ENCODE measurements at places on chromosomes 13 and 19. TPM values are rescaled to one million over a fixed set of nuclear protein-coding genes. Genes with fewer than 3 reads are reported as not detected.

DNA sequence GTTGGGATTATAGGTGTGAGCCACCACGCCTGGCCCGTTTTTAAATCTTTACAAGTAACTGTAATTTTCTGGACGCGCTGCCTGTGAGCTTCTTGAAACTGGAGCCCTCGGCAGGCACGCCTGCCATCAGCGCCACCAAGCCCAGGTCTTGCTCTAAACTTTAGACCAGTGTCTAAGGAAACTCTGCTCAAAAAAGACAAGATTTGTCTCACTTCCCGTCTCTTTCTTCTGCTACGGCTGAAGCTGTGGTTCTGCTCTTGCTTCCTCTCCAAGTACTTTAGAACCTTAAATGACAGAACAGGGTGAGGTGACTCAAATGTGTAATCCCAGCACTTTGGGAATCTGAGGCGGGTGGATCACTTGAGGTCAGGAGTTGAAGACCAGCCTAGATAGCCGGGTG lies 24.9 kb downstream of the RCN3 start:
- H3K27ac ChIP-seq = peak overlapping the region; percentile 98
- peak overlapping the region; percentile 88 for H3K4me3 ChIP-seq
- peak; percentile 36 for DNase-seq
- H3K27me3 ChIP-seq = no peaks in the 10 kb centered on the region

- no peak overlapping the region for H3K4me3 ChIP-seq
- no peaks in the 10 kb centered on the region for H3K4me1 ChIP-seq
- H3K27me3 ChIP-seq = peaks cover 10% of the 10 kb centered on the region
- peaks cover 56% of the 10 kb centered on the region for H3K36me3 ChIP-seq
- no peak for DNase-seq
Measured at GRCh38 chr19:56837004-56837403, 3.5 kb downstream of the PEG3 start.

GRCh38 chr13:109933476-109933875 lies 147.1 kb upstream of the IRS2 start:
- no peak for DNase-seq
- H3K27ac ChIP-seq = no peak overlapping the region
- H3K27me3 ChIP-seq = no peaks in the 10 kb centered on the region
- no peaks in the 10 kb centered on the region for H3K36me3 ChIP-seq
- no peaks in the 10 kb centered on the region for H3K4me1 ChIP-seq
- no peak overlapping the region for H3K4me3 ChIP-seq

DNA sequence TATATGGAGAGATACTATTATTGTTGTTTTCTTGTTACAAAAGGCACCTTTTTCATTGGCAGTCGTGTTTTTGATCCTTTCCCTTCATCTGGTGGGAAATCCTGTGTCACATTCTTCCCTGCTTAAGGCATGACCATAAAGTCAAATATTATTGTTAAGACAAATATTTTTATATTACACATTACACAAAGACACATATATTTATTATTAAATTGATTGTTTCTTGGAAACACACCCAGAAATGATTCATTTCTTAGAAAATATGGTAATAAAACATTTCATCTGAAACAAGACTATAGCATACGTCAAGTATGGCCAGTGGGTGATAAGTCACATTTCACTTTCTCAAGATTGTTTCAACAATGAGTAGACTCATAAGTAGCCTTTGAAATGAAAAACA lies 77.3 kb downstream of the KCTD12 start:
- H3K27me3 ChIP-seq = peaks cover 5% of the 10 kb centered on the region
- no peak for DNase-seq
- H3K27ac ChIP-seq = no peak overlapping the region
- H3K36me3 ChIP-seq = no peaks in the 10 kb centered on the region
- H3K4me3 ChIP-seq = no peak overlapping the region

GRCh38 chr13:93716623-93717022 lies 490.0 kb downstream of the GPC6 start:
- no peaks in the 10 kb centered on the region for H3K27me3 ChIP-seq
- DNase-seq = no peak
- H3K36me3 ChIP-seq = no peaks in the 10 kb centered on the region

DNA sequence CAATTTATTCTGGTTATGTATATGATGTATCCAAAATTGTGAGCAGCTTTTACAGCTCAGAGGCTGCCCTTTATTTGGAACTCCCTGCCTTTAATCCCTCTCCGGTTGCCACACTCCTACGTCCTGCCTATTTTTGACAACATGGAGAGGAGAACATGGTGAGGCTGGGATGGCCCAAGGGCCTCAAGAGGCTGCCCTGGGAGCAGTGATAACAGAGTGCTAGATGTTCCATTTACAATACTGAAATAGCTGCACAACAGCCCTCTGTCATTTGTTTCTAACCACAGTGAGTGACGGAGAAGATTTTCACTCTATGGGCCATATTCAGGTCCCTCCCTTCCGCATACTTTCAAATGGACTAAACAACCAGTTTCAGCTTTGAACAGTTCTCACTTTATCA lies 33.4 kb downstream of the STARD13 start:
- H3K27me3 ChIP-seq = no peaks in the 10 kb centered on the region
- no peaks in the 10 kb centered on the region for H3K36me3 ChIP-seq
- DNase-seq = no peak

DNA sequence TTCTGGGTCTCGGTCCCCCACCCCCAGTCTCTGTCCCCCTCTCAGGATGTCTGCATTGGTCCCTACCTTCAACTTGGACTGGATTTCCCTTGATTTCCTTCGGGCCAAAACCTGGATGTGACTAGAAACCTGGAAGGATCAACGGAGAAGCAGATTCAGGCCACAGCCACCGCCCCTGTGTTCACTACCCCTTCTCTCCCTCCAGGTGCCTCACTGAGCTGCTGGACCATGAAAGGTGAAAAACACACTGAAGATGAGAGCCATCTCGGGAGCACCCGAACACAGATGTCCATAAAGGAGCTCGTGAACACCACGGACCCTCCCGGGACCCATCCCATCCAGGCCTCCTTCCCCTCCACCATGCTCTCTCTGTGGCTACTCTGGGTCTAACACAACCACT lies 5.0 kb downstream of the TEAD2 start:
- peaks cover 29% of the 10 kb centered on the region for H3K27me3 ChIP-seq
- no peak overlapping the region for H3K4me3 ChIP-seq
- peaks cover 23% of the 10 kb centered on the region for H3K4me1 ChIP-seq
- no peaks in the 10 kb centered on the region for H3K36me3 ChIP-seq

DNA sequence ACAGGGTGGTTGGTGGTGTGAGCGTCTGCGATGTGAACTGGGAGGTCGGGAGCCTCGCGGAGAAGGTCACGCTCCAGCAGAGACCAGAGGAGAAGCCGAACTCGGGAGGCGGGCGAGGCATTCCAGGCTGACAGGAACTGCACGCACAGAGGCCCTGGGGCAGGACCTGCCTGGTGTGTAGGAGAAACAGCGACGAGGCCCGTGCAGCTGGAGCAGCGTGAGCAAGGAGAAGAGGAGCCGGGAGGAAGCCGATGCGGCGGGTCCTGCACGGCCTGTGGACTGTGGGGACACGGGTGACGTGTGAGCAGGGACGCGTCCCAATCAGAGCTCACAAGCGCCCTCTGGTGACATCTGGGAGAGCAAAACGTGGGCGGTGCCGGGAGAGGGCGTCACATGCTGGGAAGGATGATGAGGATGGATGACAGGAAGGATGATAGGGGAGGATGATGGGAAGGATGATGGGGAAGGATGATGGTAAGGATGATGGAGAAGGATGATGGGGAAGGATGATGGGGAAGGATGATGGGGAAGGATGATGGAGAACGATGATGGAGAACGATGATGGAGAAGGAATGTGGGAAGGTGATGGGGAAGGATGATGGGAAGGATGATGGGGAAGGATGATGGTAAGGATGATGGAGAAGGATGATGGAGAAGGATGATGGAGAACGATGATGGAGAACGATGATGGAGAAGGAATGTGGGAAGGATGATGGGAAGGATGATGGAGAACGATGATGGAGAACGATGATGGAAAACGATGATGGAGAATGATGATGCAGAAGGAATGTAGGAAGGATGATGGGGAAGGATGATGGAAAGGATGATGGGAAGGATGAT lies 16.1 kb upstream of the MADCAM1 start:
- no peaks in the 10 kb centered on the region for H3K36me3 ChIP-seq
- DNase-seq = peak; percentile 47

DNA sequence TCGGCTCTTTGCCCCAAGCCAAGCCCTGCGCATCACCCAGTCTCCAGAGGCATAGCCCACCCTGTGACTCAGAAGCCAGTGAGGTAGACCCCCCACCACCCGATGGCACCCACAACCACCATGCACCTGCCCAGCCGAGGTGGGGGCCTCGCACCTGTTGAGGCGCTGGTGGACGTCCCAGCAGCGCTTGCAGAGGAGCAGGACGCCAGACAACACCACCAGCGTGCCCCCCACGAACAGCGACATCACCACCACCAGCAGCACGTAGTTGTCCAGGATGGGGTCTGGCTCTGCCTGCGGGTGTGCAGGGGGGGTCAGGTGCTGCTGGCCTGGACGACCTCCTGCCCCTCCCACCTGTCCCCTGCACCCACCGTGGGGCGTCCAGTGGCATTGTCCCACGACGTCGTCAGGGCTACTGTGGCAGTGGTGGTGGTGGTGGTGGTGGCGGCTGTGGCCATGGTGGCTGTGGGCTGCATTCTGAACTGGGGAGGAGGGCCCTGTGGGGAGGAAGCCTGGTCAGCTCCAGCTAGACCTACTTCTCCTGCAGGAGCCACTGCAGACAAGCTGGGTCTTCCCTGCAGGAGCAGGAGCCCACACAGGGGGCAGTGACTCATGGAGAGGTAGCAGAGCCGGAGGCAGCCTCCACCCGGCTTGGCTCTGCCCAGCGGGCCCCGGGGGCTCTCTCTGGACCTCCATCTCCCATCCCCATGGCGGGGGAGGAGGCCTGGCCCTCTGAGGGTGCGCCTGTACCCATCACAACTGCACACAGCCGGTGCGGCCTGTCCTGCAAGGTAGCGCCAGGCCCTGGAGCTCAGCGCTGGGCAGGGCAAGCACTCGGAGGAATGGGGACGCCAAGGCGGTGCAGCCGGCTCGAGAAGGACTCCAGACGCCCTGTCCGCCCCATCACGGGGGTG lies 1.9 kb downstream of the CBARP start:
- no peaks in the 10 kb centered on the region for H3K36me3 ChIP-seq
- no peak for DNase-seq
- no peak overlapping the region for H3K4me3 ChIP-seq
- peaks cover 2% of the 10 kb centered on the region for H3K27me3 ChIP-seq
- H3K4me1 ChIP-seq = peaks cover 8% of the 10 kb centered on the region
- no peak overlapping the region for H3K27ac ChIP-seq

DNA sequence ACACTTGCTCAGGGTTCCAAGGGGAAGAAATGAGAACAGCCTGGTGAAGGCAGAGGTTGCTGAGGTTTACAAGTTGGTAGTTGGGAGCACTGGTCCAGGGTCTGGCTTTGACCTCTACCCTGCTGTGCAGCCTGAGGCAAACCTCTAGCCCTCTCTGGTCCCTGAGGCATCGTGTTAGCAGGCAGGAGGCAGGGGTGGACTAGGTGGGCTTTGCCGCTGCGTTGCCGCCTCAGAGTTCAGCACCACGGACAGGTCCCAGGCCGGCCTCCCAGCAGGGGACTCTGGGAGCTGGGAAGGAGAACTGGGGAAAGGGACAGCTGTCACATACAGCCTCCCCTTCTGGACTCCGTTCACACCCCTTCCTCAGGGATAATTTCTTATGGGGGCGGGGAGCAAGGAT lies 3.1 kb downstream of the NCAN start:
- no peak for DNase-seq
- no peak overlapping the region for H3K4me3 ChIP-seq
- H3K27me3 ChIP-seq = peaks cover 66% of the 10 kb centered on the region
- no peaks in the 10 kb centered on the region for H3K4me1 ChIP-seq
- peak overlapping the region; percentile 8 for H3K27ac ChIP-seq

GRCh38 chr19:9958379-9958821 lies 22.1 kb upstream of the OLFM2 start:
- no peak overlapping the region for H3K4me3 ChIP-seq
- H3K27me3 ChIP-seq = peaks cover 41% of the 10 kb centered on the region
- H3K27ac ChIP-seq = no peak overlapping the region
- no peaks in the 10 kb centered on the region for H3K4me1 ChIP-seq
- no peak for DNase-seq

- H3K4me3 ChIP-seq = no peak overlapping the region
- H3K27me3 ChIP-seq = no peaks in the 10 kb centered on the region
- no peak overlapping the region for H3K27ac ChIP-seq
- no peak for DNase-seq
Measured at GRCh38 chr19:1467215-1467489, 11.9 kb downstream of the C19orf25 start.

DNA sequence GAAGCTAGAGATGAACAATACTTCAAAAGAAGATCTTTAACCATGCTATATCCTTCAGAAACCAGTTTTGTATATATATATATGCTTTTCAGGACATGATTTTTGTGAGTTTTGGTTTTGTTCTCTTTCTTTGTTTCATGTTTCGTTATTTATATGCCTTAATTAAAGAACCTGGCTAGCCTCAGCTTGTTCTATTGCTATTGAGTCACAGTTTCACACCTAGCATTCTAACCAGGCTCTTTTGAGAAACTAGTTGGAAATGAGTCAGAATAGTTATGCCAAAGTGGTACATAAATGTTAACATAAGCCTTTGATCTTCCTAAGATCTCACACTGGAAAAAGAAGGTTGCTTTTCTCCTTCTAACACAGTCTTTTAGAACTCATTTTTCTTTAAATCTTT lies 1925.2 kb downstream of the OLFM4 start:
- no peak for DNase-seq
- H3K27me3 ChIP-seq = no peaks in the 10 kb centered on the region
- H3K27ac ChIP-seq = no peak overlapping the region
- H3K36me3 ChIP-seq = no peaks in the 10 kb centered on the region

DNA sequence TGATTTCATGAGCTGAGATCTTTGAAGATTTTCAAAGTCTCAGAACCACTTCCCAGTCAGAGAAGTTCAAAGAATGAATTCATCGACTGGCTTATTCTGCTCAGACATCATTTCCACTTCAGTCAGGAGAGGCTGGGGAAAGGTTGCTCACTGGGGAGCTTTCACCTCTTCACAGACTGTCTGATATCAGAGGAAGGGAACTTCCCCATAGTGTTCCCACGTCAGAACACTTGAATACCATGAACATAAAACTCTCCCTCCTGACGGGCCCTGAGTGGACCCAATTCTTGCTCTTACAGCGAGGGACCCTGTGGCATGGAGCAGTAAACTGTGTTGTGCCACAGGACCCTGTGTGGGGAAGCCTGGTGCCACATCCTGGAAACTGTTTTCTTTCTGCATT lies 492.6 kb downstream of the COG6 start:
- H3K27ac ChIP-seq = peak overlapping the region; percentile 82
- H3K27me3 ChIP-seq = no peaks in the 10 kb centered on the region
- H3K36me3 ChIP-seq = no peaks in the 10 kb centered on the region
- peak; percentile 32 for DNase-seq
- no peak overlapping the region for H3K4me3 ChIP-seq

- H3K27ac ChIP-seq = no peak overlapping the region
- H3K4me1 ChIP-seq = peaks cover 4% of the 10 kb centered on the region
- H3K36me3 ChIP-seq = peaks cover 28% of the 10 kb centered on the region
- no peaks in the 10 kb centered on the region for H3K27me3 ChIP-seq
- no peak overlapping the region for H3K4me3 ChIP-seq
Measured at GRCh38 chr19:619286-620002, 13.9 kb downstream of the POLRMT start.

GRCh38 chr13:113616991-113617749 lies 32.6 kb downstream of the TFDP1 start:
- no peak for DNase-seq
- no peak overlapping the region for H3K4me3 ChIP-seq

The P2RY11 gene
- 2.9 TPM for polyA plus RNA-seq

The RAB3D gene
- 0.89 TPM for polyA plus RNA-seq

The LHB gene
- not detected for polyA plus RNA-seq

The SRRM5 gene
- polyA plus RNA-seq = not detected

The MEIOSIN gene
- not detected for polyA plus RNA-seq

The EFNA2 gene
- not detected for polyA plus RNA-seq

The ZNF320 gene
- 5.8 TPM for polyA plus RNA-seq

The LRRC63 gene
- polyA plus RNA-seq = 0.22 TPM

The LAIR1 gene
- 104 TPM for polyA plus RNA-seq
